Activated T-helper 2 cell treated with anti-CD3 and anti-CD28 coated beads, Interferon-gamma antibody, Interleukin-2, Interleukin-4, amounts not matched to agents 10 μg/mL and 5 μg/mL and 100 μg/mL, durations not matched to agents 14 hours and 24 hours and 36 hours (primary cell): ENCODE measurements at places on chromosomes 5 and 9.
A peak's percentile ranks its signal among the peaks of the same experiment; 100 is the strongest.

DNA sequence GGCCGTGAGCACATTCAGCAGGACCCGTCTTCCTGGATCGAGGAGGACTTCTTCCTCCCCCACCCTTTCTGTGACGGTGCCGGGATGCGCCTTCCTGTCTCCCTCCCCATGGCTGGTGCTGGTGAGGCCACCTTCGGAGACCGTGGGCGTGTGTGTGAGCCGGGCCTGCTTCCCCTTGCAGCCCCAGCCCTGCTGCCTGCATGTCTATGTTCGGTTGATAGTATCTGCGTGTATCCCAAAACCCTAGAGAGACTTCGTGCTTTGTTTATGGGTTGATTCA, 12.8 kb downstream of the CEP72 start:
- DNase-seq, result no peak

DNA sequence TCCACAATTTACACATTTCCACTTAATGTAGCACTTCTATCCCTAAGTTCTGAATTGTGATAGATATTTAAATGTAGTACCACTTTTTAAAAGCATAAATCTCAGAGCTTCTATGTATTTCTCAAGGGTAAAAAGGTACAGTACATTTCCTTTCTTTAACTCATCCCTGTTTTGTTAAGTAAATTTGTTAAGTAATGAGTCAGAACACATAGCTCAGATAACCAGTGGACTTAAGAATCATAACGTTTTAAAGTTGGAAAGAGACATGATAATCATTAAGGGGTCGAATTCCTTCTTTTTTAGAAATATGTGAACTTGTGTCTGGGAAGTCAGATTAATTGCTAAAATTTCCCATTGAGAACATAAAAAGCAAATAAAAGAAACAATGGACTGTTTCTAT, 810.2 kb upstream of the NUDT12 start:
- no peak for DNase-seq

DNA sequence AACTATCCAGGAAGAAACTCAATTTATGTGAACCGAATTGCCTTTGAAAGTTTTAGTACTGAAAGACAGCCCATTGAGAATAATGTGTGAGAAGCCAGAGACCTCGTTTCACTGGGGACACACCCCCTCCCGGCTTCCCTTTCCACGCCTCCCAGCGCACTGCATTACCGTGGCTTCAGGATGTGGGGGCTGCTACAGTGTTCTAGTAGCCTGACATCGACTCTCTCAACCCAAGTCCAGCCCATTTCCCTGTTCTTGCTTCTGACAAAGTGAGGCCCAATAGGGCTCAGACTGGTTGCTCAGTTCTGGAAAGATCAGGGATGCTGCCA, 3.5 kb downstream of the PAX5 start:
- no peak for DNase-seq

- DNase-seq, result no peak
Observed at GRCh38 chr9:23638837-23639426, 187.1 kb downstream of the ELAVL2 start.

GRCh38 chr5:111855356-111855755, 98.4 kb upstream of the NREP start:
- no peak for DNase-seq

DNA sequence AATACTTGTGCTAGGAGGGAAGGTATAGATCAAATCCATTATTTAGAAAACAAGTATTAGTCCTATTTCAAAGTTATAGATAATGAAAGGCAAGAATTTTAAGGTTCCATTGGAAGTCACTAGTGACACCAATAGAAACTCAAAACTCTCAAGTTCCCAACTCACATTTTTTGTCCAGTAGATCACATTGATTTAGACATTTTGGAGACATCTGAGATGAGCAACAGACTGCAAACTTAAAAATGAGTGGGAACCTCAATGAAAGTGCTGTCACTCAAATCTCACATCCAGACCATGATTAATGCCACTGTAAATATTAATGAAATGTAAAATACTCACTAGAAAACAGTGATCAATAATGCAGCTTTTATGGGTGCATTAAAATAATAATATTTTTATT, 405.0 kb downstream of the ENC1 start:
- DNase-seq, result no peak

DNA sequence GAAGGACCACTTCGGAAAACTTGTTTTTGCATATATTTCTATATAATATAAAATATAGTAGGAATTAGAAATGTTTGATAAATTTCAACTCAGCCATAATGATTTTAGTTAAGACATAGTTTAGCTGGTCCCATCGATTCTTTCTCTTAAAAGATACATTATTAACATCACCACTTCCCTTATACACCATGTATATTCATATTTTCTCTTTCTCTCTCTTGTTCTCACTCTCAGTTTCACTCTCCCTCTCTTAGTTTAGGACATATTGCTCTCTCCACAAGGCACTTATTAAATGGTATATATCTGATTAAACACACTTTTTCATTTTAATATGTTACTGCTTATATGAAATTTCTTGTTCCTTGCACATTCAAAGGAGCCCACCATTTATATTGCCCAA, 90.1 kb upstream of the RASEF start:
- DNase-seq, result no peak

DNA sequence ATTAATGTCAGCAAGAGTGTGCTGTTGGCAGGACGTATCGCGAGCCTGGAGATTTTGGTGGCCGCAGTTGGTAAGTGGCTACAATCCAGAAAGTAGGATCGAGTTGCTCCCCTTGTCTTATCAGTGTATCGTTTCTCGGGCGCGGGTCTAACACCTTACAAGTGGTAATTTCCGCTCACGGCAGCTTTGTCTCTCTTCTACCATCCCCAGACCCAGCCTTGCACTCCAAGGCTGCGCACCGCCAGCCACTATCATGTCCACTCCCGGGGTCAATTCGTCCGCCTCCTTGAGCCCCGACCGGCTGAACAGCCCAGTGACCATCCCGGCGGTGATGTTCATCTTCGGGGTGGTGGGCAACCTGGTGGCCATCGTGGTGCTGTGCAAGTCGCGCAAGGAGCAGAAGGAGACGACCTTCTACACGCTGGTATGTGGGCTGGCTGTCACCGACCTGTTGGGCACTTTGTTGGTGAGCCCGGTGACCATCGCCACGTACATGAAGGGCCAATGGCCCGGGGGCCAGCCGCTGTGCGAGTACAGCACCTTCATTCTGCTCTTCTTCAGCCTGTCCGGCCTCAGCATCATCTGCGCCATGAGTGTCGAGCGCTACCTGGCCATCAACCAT, 1.1 kb downstream of the PTGER4 start:
- DNase-seq, result peak; percentile 43

GRCh38 chr5:95810305-95811125, 12.0 kb downstream of the GLRX start:
- no peak for DNase-seq

GRCh38 chr5:44565902-44566301, 176.7 kb upstream of the FGF10 start:
- DNase-seq, result no peak

- no peak for DNase-seq
Observed at GRCh38 chr9:79446523-79447307, 125.0 kb upstream of the TLE4 start.

- DNase-seq, result no peak
Observed at GRCh38 chr9:135550344-135550918, 4.5 kb downstream of the OBP2A start.

- DNase-seq, result no peak
Observed at GRCh38 chr5:136811551-136811950, 446.2 kb upstream of the TRPC7 start.

GRCh38 chr9:19231126-19231903, 822 bp downstream of the DENND4C start:
- peak; percentile 10 for DNase-seq

DNA sequence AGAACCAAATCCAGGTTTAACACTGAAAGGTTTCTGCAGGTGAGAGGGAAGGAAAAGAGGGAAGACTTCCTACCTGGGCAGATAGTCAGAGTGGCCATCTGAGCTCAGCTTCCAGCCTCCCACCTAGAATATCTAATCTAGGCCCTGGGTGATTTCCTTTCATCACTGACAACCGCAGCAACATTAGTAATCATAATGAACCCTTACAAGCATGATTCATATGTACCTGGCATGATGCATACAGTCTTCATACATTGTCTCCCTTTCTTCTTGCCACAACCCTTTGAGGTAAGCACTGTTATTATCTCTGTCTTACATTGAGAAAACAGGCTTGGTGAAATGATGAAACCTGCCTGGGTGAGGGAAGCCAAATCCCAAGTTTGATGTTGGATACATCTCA, 13.5 kb downstream of the AFAP1L1 start:
- no peak for DNase-seq

GRCh38 chr9:92332577-92333281, 7.0 kb downstream of the CENPP start:
- no peak for DNase-seq
